NCI-H1105 (cell line): ENCODE measurements at places on chromosomes 4 and X.

DNA sequence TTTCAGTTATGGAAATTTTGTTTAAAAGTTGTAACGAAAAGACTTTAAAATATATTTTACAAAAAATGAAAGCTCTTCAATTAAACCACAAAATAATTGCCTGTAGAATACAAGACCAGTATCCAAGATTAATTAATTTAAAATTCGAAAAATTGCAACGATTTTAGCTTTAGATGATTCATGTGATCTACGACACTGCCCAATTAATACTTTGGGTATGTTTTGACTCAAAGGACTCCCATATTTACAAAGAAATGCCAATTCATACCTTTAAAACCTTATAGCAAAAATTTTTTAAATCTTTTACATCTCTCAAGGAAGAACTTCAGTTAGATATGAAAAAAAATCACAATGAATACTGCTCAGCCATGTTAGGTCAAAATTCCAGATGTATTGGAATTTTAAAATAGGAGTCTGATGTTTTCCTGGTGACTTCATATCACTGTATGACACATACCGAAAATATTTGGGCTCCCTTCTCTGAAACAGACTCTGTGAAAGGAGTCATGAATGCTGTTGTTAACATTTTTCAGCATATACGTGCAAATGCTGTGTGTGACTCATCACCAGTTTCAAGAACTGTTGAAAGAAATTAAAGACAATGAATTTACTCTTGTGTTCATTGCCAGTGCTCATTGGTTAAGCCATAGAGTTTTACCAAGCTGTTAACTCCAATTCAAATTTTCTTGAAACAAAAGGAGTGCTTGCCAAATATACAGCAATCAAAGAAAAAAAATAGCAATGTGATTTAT, 13.8 kb upstream of the SMS start:
- no peak for DNase-seq

- no peak for DNase-seq
These were observed 24.7 kb downstream of the FAM53A start for GRCh38 chr4:1659104-1660043.

DNA sequence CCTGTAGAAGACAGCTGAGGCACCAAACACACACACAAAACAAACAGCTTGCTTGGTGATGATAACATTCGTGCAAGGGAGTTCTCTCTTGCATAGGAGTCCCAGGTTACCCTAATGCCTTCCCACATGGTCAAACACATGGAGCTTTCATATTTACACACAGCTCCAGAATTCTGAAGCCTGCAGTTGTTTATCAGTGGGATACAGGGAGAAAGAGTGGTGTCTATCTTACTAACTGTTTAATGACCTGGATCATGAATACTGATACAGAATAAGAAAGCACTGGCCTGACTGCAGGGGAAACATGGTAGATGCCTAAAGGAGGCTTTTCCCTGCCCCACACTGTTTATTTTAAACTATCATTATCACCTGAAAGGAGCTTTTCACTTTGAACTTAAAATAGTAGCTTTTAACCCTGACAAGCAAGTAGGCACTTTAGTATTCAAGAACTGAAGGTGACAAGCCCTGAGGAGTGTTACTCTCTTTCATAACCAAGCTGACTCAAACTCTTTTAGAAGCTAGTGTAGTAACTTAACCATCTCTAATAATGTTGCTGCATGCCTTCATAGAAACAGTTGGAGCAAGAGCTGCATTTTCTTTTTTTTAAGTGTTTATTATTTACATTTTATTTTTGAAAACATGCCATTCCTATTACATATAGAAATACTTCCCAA, 15.6 kb downstream of the TET2 start:
- DNase-seq, result no peak

DNA sequence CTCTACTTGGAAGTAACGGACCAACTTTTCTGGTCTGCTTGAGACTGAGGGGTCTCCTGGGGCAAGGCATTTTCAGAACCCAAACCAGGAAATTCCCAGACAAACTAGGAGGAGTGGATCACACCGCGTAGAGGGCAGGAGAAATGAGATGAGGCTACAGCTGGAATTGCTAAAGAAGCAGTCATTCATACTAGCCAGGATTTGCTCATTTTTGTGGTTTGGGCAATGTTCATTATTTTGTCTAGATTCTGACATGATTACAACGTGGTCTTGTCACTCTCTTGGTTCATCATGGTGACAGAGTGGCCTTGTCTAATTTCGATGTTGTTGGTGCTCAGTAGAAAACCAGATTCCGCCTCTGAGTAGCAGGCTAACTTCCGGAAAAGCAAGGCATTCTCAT, 63.2 kb downstream of the BANK1 start:
- DNase-seq, result no peak

GRCh38 chr4:56655627-56656345, 25.3 kb downstream of the HOPX start:
- no peak for DNase-seq

- DNase-seq, result no peak
These were observed 505.7 kb downstream of the PACRGL start for GRCh38 chr4:21205821-21206531.

DNA sequence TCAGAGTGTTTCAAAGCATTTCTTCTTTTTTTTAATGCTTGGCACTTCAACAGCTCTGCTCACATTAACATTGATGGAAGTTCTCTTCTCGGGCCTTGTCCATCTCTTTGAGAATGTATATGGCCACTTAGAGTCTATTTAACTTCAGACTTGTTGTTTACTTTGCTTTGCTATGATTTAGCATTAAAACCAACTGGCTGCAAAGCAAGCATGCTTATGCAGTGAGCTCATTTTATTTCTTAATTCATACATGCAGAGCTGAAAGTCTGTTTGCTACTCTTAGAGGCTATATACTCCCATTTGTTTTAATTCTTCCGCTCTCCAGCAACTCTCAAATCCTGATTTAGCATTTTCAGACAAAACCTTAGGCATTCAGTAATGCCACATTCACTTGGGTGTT, 107.6 kb upstream of the PACRGL start:
- DNase-seq, result no peak

DNA sequence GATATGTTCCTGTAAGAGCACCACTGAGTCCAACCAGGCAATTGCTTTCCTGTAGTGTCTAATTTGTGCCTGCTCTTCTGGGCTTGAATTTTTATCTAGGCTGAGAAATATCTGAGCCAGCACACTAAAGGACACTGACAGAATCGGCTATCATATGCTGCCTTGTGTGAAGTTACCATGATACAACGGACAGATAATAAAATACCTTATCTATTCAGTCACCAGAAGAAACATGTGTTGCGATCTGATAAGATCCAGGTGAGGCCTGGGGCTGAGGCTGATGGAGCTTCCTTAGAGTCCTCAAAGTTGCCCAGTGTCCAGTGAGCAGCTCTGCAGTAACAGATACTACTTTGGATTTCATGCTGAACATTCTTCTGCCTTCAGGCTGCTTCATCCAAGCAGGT, 111.8 kb downstream of the ZNF518B start:
- DNase-seq, result no peak

DNA sequence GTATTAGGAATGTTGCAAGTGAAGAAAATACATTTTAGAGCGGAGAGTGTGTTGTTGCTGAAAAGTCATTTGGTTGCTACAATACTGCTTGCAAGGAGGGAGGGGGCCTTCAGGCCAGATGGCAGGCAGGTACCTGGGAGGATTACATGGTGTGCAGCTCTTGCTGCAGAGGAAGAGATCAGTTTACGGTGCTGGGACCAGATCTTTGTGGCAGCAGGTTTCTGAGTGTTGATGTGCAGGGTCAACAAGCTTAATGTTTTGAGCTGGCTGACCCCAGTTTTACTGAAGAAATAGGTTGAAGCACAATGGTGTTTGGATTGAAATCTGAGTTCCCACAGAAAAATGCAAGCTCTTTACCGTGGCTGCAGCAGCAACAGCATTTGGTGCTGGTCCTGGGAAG, 96.4 kb upstream of the DDIT4L start:
- no peak for DNase-seq

DNA sequence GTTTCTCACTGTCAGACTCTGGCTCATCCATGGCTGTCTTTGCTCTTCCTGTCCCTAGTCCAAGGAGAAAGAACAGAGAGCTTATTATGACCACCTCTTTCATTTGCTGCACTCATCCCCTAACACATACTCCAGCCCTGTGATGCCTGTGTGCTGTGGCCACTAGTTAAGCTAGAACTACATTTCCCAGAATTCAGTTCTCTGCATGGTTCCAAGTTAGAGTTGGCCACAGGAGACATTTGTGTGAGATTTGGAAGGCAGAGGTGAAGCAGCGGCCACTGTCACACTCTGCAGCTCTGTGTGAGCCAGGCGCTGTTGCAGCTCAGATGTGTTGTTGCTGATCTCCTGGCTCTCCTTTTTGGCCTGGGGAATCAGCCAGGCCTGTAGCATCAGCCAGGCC, 188.2 kb upstream of the ATP6AP2 start:
- no peak for DNase-seq

DNA sequence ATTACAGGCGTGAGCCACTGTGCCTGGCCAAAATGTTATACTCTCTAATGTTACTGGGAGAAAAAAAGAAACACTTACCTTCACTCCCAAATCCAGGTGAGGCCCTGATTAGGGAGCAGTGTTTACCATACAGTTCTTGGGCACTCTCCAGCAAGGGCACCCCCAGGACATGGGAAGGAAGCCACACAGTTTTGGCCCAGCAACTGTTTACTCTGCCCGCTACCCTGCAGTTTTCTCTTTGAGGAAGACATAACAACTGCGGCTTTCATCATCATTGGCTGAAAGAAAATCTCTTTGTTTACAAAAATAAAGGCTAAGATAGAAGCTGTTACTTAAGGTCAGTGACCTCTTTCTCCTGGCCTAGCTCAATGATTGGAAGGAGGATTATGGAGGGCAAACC, 145.5 kb upstream of the DUSP21 start:
- no peak for DNase-seq

DNA sequence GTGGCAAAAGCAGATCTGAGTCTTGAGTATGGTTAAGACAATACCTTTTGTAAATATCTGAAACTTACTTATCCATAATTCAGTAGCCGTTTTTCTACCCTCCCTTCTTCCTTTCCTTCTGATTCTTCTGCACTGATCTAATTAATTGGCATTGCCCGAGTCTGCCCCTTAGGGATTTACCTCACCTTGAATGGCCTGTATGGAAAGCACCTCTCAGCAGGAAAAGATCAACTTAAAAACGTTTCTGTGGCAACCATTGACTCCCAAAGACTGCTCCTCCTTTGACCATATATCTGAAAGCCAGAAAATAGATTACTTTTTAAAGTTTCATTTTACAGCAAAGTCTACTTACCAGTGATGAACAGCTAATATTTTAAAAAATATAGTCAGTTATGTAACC, 496.5 kb upstream of the LCORL start:
- DNase-seq, result no peak

GRCh38 chrX:150227873-150228410, 135.2 kb upstream of the MAMLD1 start:
- no peak for DNase-seq

DNA sequence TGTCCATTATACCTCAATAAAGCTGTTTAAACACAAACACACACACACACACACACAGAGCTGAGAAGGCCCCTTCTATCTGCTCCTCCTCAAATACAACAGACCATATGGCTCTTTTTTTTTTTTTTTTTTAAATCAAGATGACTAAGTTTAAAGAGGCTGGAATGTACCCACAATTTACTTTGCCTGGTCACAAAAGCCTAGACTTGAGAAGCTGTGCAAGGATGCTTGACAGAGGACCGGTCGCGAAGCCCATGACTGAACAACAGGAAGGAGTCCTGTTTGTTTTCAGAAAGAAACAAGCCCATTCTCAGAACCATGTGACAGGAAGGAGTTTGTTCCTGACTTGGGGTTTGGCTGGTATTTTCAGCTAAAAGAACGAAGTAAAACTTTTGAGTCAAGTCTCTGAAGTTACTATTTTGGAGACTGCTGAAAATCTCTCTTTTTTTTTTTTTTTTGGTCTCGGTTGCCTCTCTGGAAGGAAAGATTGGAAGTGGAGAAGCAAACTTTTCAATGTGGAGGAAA, 650.9 kb upstream of the TENM3 start:
- DNase-seq, result no peak

DNA sequence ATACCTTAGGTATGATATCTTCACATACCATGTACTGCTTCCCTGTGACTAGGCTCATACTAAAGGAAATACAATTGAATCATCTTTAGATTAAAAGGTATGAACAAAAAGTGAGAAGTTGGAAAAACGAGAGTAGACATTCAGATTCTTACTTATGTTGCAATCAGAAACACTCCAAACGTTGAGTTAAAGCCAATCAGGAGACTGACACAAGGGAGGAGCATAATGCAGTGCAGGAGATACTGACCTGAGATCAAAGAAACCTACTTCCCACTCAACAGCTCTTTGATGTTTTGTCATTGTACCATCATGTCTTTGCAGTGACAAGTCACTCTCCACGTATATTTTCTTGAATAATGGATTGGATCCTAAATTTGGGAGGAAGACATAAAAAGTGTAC, 8.9 kb upstream of the PCDH18 start:
- DNase-seq, result no peak

DNA sequence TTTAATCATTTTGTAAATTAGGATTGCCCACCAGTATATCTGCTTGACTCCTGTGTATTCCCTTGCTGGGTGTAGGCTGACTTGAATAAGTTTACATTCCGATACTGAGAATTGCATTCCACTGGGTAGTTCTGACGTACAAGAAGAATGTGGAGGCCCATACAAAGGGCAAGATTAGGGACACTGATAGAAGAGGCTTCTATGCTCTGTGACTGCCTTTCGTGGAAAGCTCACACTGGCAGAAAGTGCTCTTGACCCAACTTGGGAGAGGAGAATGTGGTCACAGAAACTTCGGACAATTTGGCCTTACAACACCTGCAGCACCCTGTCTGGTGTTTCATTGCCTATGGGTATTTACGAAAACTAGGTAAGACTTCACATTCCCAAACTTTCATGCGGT, 126.3 kb downstream of the RAPGEF2 start:
- DNase-seq, result no peak

- no peak for DNase-seq
These were observed 4.6 kb downstream of the MMAA start for GRCh38 chr4:145623831-145624230.

GRCh38 chr4:7792616-7793015, 147.0 kb downstream of the AFAP1 start:
- no peak for DNase-seq

DNA sequence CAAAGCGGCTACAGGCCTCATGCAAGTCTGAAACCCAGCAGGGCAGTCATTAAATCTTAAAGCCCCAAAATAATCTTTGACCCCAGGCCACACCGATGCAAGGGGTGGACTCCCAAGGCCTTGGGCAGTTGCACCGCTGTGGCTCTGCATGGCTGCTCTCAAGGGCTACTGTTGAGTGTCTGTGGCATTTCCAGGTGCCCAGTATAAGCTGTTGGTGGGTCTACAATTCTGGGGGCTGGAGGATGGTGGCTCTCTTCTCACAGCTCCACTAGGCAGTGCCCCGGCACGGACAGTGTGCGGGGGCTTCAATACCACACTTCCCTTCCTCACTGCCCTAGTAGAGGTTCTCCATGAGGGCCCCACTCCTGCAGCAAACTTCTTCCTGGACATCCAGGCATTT, 60.1 kb downstream of the NWD2 start:
- DNase-seq, result no peak

- DNase-seq, result no peak
These were observed 203.1 kb downstream of the FAT4 start for GRCh38 chr4:125517831-125518230.

- no peak for DNase-seq
These were observed 119.8 kb downstream of the AMELX start for GRCh38 chrX:11412715-11413623.

GRCh38 chr4:79281566-79282359, 44.1 kb downstream of the NAA11 start:
- DNase-seq, result no peak
